Natural killer cell (primary cell): ENCODE measurements at places on chromosomes 2 and 18. TPM values are rescaled to one million over a fixed set of nuclear protein-coding genes. Genes with fewer than 3 reads are reported as not detected.

The DNAH7 gene
- 0.07 TPM for total RNA-seq

The TRPM8 gene
- total RNA-seq, result not detected

The NT5C1B gene
- not detected for total RNA-seq

The ANKRD29 gene
- total RNA-seq, result not detected

The CCNT2 gene
- total RNA-seq, result 86.9 TPM

The EIF5B gene
- total RNA-seq, result 40.3 TPM

The OR6B2 gene
- not detected for total RNA-seq

GRCh38 chr2:232537499-232537898, 2.0 kb upstream of the CHRNG start:
- no peak overlapping the region for H3K27ac ChIP-seq
- H3K4me1 ChIP-seq, result peaks cover 13% of the 10 kb centered on the region

- H3K27me3 ChIP-seq, result no peaks in the 10 kb centered on the region
- H3K36me3 ChIP-seq, result no peaks in the 10 kb centered on the region
- no peaks in the 10 kb centered on the region for H3K4me1 ChIP-seq
- DNase-seq, result no peak
- no peak overlapping the region for H3K4me3 ChIP-seq
These were observed 20.8 kb downstream of the DBI start for GRCh38 chr2:119387381-119388129.

GRCh38 chr2:170076189-170076588, 101.8 kb upstream of the MYO3B start:
- H3K27me3 ChIP-seq, result no peaks in the 10 kb centered on the region
- H3K4me1 ChIP-seq, result no peaks in the 10 kb centered on the region
- DNase-seq, result no peak
- no peak overlapping the region for H3K4me3 ChIP-seq
- no peak overlapping the region for H3K27ac ChIP-seq
- H3K36me3 ChIP-seq, result peaks cover 24% of the 10 kb centered on the region

DNA sequence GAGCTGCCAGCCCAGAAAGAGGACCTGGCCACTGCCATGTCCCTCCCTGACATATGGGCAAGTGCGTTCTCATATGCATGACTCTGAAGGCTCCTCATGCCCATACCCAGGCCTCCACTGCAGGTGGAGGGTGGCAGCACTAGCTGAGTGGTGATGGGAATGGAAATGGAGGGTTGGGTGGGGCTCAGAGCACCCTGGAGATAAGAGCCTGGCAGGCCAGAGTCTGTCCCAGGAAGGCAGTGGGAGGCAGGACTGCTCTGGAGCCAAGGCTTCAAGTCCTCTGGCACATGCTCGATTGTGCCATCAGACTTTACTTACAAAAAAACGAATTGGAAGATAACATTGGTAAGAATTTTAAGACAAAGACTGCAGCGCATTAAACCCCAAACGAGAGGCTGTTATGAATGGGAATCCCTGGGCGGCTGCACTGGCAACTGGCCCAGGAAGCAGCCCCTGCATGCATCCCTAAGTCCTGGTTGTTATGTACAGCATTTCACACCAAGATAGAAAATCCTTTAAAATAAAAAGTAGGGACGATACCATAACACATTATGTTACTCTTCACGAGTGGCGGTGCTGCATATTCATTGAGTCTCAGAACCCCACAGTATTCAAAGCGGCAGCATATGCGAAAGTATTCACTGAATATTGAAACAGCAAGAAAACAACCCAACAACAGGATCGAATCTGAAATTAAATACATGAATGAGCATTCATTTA, 81.7 kb upstream of the FAM98A start:
- no peak for DNase-seq
- H3K27me3 ChIP-seq, result no peaks in the 10 kb centered on the region
- H3K4me1 ChIP-seq, result no peaks in the 10 kb centered on the region
- H3K4me3 ChIP-seq, result no peak overlapping the region

DNA sequence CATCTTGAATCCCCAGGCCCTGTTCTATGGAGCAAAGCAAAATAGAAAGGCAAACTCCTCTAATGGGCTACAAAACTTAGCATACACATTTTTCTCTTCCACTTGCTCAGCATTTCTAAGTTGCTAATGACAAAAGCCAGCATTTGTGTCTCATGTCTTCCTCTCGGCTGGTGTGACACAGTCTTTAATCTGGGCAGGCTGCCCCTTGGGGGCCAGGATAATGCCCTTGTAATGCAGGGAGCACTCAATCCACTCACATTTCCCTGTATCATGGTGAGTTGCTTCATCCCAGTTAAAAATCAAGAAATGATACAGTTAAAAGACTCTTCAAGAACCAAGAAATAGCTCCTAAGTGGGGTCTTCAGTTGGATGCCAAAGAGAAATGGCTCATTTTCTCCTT, 109.1 kb upstream of the FBXO11 start:
- DNase-seq, result no peak
- H3K27ac ChIP-seq, result no peak overlapping the region
- no peaks in the 10 kb centered on the region for H3K27me3 ChIP-seq

DNA sequence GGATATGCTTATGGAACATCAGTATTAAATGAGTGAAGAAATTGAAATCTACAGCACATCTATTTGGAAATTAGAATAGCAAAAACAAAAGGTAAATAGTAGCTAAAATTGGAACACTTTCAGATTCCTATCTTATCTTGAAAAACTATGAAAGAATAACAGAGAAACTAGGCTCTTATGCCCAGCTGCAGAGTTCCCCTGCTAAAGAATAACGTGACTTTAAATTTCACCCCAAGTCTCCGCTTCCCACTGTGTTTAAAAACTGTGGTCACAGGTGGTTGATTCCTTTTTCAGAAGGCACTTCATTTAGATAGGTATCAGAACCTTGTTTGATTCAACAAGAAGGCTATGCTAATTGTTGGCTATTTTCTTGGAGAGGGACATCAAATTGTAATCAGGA, 30.1 kb downstream of the ARHGAP28 start:
- H3K27me3 ChIP-seq, result no peaks in the 10 kb centered on the region
- DNase-seq, result no peak
- H3K36me3 ChIP-seq, result no peaks in the 10 kb centered on the region
- H3K4me3 ChIP-seq, result no peak overlapping the region
- H3K27ac ChIP-seq, result no peak overlapping the region

- H3K4me3 ChIP-seq, result no peak overlapping the region
- peaks cover 7% of the 10 kb centered on the region for H3K4me1 ChIP-seq
- no peak for DNase-seq
- no peaks in the 10 kb centered on the region for H3K27me3 ChIP-seq
These were observed 206.3 kb downstream of the SEPTIN10 start for GRCh38 chr2:109407276-109408042.

DNA sequence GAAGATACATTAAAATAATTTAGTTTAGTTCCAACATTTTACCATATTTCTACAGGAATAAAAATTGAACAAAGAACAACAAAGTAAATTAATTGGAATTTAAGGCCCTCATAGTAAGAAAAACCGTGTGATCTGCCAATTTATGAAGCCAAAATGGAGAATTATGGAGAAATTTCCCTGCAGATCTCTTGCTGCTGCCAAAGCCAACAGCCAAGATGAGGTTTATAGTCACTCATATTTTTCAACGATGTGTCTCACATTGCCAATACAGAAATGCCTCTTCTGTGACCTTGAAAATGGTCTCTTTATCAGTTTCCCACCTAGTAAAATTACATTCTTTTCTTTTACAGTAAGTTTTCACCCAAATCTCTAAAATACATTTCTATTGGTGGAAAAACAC, 317.2 kb upstream of the FIGN start:
- H3K27ac ChIP-seq, result no peak overlapping the region
- no peak for DNase-seq
- no peak overlapping the region for H3K4me3 ChIP-seq
- no peaks in the 10 kb centered on the region for H3K36me3 ChIP-seq
- no peaks in the 10 kb centered on the region for H3K4me1 ChIP-seq

- no peaks in the 10 kb centered on the region for H3K27me3 ChIP-seq
- H3K4me3 ChIP-seq, result no peak overlapping the region
- H3K27ac ChIP-seq, result no peak overlapping the region
- no peak for DNase-seq
These were observed 83.5 kb downstream of the HRH4 start for GRCh38 chr18:24543795-24544498.

DNA sequence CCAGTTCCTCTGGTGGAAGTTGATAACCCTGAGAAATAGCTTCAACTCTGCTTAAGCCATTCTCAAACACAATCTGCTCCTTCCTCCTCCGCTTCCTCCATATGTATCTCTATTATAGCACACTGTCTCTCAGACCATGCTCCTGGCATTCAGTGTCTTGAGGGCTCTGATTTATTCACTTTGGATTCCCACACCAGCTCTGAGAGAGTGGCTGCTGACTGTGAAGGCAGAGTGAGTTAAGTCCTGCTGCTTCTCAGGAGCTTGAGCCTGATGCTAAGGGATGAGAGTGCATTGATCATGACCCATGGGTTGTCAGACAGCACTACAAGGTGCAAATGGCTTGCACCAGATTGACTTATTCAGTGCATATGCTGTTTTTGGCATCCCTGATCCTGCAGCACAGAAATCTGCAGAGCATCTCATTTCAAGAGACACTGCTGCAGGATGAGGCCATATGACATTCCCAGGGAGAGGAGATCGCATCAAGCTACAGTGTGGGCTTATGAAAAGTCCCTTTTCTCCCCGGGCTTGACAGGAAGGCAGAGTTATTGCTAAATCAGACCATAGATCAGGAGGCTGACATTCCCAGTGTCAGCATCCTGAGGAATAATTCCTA, 500.5 kb upstream of the RAB6C start:
- no peaks in the 10 kb centered on the region for H3K36me3 ChIP-seq
- H3K27me3 ChIP-seq, result no peaks in the 10 kb centered on the region
- peaks cover 4% of the 10 kb centered on the region for H3K4me1 ChIP-seq
- DNase-seq, result no peak
- H3K4me3 ChIP-seq, result no peak overlapping the region

GRCh38 chr2:185979546-185980071, 241.0 kb downstream of the FSIP2 start:
- DNase-seq, result no peak
- H3K36me3 ChIP-seq, result no peaks in the 10 kb centered on the region
- no peak overlapping the region for H3K27ac ChIP-seq
- no peaks in the 10 kb centered on the region for H3K27me3 ChIP-seq
- no peak overlapping the region for H3K4me3 ChIP-seq

DNA sequence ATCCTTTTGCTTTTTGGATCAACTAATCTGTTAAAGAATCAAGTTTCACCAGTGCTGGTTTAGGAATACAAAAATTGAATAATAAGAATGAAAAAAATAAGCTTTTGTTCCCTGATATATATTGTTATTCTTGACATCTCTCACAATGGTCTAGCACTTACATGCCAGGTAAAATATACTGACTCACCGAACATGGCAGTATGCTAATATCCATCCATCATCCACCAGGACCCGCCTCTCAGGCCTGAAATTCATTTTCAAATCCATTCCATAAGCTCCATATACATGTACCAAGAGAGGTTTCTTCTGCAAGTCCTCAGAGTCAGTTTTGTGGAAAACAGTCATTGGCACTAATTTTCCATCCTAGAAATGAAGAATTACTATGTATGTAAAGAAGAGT, 32.5 kb downstream of the PREPL start:
- H3K27ac ChIP-seq, result no peak overlapping the region
- H3K27me3 ChIP-seq, result no peaks in the 10 kb centered on the region
- H3K4me3 ChIP-seq, result no peak overlapping the region
- DNase-seq, result no peak

DNA sequence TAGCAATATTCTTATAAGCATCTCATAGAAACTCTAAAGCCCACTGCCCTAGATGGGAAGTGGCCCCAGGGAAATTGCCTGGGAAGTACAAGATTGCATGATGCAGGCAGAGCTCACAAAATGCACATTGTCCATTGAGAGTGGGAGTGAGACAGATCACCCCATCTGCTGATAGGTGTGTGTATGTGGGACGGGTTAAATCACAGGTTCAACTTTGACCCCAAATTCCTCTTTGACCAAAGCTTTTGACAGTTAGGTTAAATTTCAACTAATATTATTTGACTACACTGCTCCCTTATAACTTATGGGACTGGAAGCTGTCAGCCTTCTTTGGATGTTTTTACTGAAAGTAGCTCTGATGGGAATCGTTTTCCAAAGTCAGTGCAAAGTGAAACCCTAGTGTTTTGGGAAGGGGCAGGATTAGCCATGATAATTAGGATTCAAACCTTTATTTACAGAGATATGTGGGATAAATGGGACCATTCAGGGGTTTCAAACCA, 11.4 kb upstream of the FABP1 start:
- no peak overlapping the region for H3K4me3 ChIP-seq
- no peaks in the 10 kb centered on the region for H3K4me1 ChIP-seq
- no peaks in the 10 kb centered on the region for H3K27me3 ChIP-seq

GRCh38 chr2:238286551-238286950, 1.9 kb downstream of the PER2 start:
- H3K4me1 ChIP-seq, result peaks cover 35% of the 10 kb centered on the region
- no peak for DNase-seq
- H3K27ac ChIP-seq, result no peak overlapping the region
- no peak overlapping the region for H3K4me3 ChIP-seq
- H3K27me3 ChIP-seq, result no peaks in the 10 kb centered on the region

DNA sequence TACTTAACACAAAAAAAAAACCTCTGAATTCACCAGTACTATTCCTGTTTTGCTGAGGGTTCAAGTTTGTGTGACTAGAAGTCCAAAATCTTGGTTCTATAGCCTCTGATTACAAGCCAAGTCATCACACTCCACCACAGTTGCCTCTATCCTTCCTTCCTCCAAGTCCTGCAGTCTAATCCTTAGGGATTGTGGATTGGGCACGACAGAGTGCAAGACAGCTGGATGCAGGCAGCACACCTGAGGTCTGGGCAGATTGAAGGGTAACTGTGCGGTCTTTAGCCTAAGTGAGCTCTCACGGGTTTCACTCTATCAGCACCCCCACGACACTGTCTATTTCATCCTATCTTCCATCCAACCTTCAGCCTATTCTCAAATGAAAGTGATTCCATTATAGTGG, 299.4 kb upstream of the ID2 start:
- DNase-seq, result no peak
- peaks cover 3% of the 10 kb centered on the region for H3K36me3 ChIP-seq
- peaks cover 29% of the 10 kb centered on the region for H3K4me1 ChIP-seq
- H3K4me3 ChIP-seq, result no peak overlapping the region

DNA sequence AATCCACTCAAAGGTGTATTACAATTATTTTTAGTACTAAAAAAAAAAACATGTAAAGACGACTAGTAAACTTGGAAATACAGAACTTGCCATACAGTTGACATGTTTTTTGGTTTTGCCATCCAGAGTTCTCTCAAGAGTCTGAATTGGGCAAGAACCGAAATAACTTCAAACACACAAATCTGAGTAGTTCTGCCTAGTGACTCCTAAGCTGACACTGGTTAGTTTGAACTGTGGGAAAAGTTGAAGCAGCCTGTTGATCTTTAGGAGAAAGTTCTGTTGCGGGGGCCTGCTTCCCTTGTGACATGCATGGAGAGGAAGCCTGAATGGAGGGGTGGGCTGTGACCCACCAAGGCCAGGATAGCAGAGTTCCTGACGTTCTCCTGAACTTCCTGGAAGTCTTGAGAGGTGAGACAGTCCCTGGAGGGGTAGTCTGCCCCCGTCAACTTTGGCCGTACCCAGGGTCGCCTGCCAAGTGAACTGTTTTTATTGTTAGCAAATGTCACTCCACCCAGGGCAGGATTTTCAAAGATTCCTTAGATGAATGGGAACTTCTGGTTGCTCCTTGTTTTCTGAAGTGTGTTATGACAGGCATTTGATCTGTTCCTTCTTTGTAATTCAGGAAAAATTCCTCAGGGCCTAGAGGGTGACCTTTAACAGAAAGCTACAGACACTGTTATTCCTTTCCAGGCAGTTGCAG, 85.6 kb upstream of the SPTBN1 start:
- H3K36me3 ChIP-seq, result no peaks in the 10 kb centered on the region
- H3K27me3 ChIP-seq, result no peaks in the 10 kb centered on the region
- no peak for DNase-seq
- no peak overlapping the region for H3K27ac ChIP-seq
- no peaks in the 10 kb centered on the region for H3K4me1 ChIP-seq
